Activated T-cell treated with anti-CD3 and anti-CD28 coated beads, Interleukin-2, amount 50 U/mL, for 24 hours (primary cell): ENCODE measurements at places on chromosomes 3 and 15.

DNA sequence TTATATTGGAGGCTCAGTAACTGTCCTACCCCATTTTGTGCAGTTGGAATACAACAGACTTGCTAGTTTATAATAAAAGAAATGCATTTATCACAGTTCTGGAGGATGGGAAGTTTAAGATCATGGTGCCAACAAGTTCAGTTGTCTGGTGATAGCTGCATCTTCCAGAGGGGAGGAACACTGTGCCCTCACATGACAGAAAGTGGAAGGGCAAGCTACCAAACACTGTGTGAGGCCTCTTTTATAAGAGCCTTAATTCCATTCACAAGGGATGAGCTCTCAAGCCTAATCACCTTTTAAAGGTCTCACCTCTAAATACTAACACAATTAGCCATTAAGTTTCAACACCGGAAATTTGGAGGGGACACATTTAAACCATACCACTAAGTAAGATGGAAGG lies 1073.9 kb downstream of the PLOD2 start:
- no peak for DNase-seq

- no peak for DNase-seq
These were observed 1.5 kb downstream of the PLCL2 start for GRCh38 chr3:16886303-16886683.

- DNase-seq = peak; percentile 90
These were observed at the start of gene EPM2AIP1 for GRCh38 chr3:36992806-36993325. Gene EPM2AIP1 (minus strand): TSS chr3:36993131. CDS start chr3:36993077, 54 bp downstream.

- no peak for DNase-seq
These were observed 4.4 kb downstream of the GATA2 start for GRCh38 chr3:128488636-128488990.

- DNase-seq = no peak
These were observed 172.5 kb upstream of the TLE3 start for GRCh38 chr15:70269991-70270751.

GRCh38 chr15:99097441-99098410 lies 7.2 kb upstream of the SYNM start:
- no peak for DNase-seq

DNA sequence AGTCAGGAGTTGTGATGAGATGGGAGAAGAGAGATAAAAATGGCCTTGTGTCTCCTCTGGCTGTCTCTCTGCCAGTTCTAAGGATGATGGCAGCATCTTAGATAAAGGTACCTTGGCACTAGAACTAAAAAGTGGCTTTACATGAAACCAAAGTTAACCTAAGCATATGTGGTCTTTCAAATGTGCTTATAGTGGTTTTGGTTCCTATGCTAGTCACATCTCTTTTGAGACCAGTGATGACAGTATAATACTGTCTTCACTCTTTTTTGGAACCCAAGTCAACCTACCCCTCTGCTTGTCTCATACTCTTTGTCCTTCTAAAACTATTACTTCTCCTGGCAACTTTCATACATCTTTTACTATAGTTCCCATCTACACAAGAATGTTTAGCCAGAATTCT lies 142.2 kb upstream of the SATB1 start:
- no peak for DNase-seq

DNA sequence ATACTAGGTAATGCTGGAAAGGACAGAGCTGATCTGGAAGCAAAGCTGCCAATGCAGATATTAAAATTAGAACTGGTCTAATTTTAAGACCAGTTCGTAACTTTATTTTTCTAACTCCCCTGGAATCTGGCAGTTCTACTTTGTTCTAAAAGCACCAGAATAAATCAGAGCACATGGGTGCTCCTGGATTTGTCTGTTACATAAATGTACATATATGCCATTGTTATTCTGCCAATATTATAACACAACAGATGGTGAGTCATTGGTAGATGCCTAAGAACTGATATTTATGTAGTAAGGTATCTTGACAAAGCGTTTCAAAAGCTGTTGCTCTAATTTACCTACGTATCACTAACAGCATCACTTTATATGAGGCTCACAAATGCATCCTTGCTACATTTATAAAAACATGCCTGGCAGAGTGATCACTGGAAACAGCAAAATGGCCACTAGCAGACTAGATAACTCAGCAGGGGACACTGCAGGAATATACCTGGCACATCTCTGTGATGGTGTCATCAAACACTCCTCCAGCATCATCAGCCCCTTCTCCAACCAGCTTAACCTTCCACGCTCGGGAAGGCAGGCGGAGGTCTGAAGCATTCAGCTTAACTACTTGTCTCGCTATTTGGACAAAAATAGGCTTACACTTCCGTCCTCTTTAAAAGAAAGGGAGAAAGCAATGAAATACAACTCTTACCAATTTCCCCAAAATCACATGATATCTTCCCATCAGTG lies 26.2 kb downstream of the FBXL22 start:
- no peak for DNase-seq

DNA sequence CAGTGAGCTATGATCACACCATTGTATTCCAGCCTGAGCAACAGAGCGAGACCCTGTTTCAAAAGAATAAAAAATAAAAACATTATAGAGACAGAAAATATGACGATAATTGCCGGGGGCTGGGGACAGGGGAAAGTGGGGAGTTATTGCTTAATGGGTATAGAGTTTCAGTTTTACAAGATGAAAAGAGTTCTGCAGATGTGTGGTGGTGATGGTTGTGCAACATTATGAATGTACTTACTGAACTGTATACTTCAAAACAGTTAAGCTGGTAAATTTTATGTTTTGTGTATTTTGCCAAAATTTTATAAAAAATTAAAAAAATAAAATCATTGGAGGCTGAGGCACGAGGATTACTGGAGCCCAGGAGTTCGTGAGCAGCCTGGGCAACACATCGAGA lies 24.8 kb upstream of the ZNF774 start:
- no peak for DNase-seq

DNA sequence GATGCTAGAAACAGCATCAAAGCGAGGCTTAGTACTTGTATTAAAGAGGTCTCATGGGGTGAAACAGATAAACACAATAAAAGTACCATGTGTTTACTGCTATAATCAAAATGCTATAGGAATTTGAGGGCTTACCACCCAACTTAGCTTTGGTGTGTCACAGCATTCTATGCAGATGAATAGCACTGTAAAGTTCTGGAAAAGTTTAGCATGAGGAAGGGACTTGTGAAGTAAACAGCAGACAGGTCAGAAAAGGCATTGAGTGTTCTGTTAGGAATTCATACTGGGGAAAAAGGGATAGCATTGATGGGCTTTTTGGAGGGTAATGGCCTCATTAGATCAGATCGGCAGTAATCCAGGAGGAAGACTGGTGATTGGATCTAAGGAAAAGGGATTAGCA lies 505.3 kb downstream of the NLGN1 start:
- DNase-seq = no peak

- DNase-seq = no peak
These were observed 7.7 kb downstream of the CMTM8 start for GRCh38 chr3:32246079-32246675.

GRCh38 chr3:42666022-42666421 lies 12.5 kb downstream of the ZBTB47 start:
- DNase-seq = no peak

DNA sequence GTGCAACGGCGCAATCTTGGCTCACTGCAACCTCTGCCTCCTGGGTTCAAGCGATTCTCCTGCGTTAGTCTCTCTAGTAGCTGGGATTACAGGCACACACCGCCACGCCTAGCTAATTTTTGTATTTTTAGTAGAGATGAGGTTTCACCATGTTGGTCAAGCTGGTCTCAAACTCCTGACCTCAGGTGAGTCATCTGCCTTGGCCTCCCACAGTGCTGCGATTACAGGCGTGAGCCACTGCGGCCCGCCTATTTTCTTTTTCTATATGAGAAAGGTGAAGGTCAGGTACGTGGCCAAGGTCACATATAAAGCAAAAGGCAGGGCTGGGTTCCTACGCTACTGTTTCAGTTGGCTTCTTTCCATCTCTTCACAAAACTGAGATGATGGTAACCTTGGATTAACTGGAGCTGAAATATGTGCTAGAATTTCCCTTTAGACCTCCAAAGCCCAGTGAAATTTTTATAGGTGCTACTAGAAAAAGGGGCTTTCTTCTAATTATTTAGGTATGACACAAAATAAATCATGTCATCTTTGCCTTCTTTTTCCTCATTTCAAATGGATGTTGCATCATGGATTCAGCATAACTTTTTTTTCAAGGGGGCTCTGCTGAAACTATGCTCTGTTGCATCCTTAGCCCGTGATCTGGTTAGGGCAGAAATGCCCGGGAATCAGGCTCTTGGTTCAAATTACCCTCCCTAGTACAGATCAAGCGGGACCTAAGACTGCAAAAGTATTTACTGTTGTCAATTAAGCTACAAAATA lies 68.5 kb downstream of the MYO1E start:
- no peak for DNase-seq

DNA sequence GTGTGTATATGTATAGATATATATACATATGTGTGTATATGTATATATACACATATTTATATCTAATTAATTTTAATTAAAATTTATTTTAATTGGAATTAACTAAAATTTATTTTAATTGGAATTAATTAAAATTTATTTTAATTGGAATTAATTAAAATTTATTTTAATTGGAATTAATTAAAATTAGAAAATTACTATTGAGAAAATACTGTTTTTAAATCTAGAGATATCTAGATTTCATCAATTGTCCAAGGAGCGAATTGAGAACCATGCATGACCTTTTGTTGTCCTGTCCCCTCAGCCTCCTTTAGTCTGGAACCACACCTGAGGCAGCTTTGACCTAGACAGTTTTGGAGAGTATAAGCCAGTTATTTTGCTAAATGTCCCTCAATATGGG lies 1.8 kb downstream of the MOBP start:
- no peak for DNase-seq

DNA sequence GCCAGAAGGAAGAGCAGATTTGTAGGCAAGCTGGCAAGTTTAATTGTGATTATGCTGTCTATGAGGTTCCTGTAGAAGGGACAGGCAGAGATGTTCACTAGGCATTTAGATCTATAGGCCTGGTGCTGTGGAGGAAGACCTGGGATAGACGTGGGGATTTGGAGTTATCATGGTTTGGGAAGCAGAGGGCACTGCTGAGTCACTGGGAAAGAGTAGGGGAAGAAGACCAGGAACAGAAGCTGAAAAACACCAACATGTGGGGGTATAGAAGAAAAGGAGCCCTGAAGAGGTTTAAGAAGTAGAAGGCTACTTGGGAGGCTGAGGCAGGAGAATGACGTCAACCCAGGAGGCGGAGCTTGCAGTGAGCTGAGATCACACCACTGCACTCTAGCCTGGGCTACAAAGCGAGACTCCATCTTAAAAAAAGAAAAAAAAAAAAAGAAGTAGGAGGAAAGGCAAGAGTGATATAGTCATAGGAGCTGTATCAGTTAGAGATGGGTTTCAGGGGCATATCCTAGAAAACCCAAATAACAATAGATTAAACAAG lies 19.3 kb downstream of the GRK7 start:
- no peak for DNase-seq

DNA sequence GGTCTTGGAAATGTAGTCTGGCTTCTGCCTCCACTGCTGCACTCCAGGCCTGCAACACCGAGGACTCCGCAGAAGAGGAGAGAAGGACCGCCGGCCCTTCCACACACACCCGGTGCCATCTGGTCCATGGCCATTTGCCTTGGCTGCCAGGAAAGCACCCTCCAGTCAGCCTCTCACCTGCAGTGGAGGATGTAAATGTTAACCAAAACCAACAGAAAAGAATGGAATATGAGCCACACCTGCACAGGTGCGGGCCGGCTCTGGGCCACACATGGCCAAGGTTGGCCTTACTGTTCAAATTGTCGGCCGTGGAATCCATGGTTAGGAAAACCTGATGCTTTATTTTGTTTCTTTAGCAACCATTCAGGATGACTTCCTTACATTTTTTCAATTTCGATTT lies 178.3 kb upstream of the C2CD4B start:
- no peak for DNase-seq

DNA sequence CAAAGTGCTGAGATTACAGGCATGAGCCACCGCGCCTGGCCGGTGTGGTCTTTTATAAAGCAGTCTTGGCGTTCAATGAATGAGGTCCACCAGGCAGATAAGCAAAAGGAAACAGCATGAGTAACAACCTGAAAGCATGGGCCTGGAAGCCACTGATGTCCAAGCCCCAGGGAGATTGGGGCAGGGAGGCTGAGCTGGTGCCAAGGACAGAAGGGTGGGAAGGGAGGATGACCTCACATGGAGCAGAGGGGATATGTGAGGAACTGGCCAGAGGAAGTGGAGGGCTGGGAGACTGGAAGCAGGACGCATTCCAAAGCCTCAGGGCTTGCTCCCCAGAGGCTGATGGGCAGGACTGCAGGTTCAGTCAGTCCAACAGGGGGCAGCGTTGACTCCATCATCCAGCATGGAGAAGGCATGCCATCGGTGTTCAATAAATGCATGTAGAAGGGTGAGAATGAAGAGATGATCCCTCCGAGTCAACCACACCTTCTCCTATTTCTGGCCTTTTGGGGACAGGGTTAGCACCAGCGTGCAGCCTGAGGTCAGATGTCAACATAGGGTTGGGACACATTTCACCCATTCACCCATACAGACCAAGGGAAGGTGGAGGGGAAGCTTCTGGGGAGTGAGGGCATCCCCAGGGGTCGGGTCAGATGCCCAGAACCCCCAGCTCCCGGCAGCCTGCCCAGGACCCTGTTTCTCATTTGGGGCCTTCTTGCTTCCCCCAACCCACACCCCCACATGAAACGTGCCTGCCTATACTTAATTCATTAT lies 14.8 kb downstream of the MYL3 start:
- DNase-seq = peak; percentile 58

- no peak for DNase-seq
These were observed 65.9 kb upstream of the LRRC3B start for GRCh38 chr3:26556637-26557036.

DNA sequence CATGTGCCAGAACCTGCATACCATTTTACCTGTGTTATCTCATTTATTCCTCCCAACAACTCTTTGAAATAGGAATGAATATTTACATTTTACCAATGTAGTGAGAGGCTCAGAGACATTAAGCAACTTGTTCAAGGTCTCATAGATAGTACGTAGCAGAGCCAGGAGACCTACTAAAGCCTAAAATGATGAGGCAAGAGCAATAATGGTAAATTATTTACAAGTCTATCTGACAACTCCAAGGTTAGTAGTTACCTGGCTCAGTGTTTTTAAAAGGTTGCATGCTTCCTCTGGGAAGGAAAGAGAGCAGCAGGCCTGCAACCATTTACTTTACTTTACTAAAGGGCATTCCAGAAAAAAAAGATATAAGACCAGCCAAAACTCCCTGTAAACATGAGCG lies 103.0 kb downstream of the CFAP20DC start:
- DNase-seq = no peak

DNA sequence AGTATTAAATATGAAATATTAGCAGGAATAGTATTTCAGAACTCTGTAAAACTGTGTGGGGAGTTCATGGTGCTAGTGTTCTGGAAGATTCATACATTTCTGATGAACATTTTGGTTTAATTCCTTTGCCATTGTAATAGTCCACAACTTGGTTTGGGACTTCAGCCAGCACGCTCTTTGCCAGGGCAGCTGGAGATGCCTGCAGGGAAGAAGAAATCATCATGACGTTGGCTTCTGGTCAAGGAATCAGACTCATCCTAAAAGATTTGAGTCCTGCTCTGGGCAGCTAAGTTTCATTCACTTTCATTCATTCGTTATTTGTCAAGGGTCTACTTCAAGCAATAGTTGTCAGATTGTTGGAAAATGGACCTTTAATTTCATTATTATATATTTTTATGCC lies 32.4 kb upstream of the MRPL3 start:
- no peak for DNase-seq
